SW480 (cell line): ENCODE measurements at places on chromosomes 6 and 20.

- DNase-seq: no peak
Measured at GRCh38 chr6:84019842-84020211, 13.7 kb upstream of the MRAP2 start.

DNA sequence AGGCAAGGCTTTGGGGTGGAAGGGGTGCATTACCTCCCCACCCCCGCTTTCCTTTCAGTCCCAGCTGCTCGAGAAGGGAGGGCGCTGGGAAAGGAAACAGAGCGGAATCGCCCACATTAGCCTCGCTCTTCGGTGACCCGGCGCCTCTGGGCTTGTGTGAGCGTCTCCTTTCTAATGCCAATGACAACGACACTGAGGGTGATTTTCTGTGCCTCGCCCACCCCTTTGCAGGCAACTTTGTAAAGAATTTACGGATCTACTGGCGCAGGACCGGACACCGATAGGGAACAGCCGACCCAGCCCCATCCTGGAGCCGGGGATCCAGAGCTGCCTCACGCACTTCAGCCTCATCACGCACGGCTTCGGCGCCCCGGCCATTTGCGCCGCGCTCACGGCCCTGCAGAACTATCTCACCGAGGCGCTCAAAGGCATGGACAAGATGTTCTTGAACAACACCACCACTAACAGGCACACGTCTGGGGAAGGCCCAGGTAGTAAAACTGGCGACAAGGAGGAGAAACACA is 24.3 kb downstream of the TFAP2B start:
- no peak for DNase-seq

DNA sequence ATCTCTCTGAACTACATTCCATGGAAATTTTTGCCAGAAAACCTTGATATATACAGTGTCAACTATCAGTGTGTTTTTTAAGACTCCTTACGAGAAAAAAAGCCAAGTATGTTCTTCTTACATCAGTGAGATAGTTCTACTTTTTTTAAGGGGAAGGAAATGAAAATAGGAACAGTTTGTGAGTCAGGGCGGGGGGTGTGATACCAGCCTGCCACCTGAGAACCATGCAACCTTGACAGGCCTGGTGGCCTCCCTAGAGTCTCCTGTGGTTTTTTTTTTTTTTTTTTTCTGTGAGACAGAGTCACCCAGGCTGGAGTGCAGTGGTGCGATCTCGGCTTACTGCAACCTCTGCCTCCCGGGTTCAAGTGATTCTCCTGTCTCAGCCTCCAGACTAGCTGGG is 96.3 kb upstream of the GCM1 start:
- no peak for DNase-seq

GRCh38 chr20:2930538-2930937 is 57.3 kb downstream of the PTPRA start:
- DNase-seq: no peak
